ENCODE measurements at places on chromosomes 2 and 18. TPM values are rescaled to one million over a fixed set of nuclear protein-coding genes. Genes with fewer than 3 reads are reported as not detected.

The ITGAV gene
- 9.9 TPM for total RNA-seq

The ACVR1C gene
- 0.34 TPM for total RNA-seq

The IWS1 gene
- 46.2 TPM for total RNA-seq

The MRPL30 gene
- 58.8 TPM for total RNA-seq

The TBR1 gene
- total RNA-seq, result 0.22 TPM
